ENCODE measurements at places on chromosomes 7 and 10.

DNA sequence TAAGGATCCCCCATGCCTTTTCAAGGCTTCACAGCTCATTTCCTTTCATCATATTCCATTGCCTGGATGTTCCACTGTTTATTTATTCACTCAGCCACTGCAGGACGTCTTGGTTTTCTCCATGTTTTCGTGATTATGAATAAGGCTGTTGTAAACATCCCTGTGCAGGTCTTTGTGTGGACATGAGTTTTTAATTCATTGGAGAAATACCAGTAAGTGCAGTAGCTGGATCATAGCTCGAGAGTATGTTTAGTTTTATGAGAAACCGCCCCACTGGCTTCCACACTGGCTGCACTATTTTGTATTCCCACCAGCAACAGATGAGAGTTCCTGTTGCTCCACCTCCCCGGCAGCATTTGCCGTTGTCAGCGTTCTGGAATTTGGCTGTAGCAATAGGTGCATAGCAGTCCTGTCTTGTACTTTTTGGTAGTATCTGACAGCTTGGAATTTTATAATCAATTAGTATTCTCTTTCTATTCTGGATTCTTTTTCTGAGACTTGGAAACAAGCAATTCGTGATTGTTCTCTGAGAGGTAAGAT lies 269.9 kb upstream of the PITRM1 start:
- no peak for DNase-seq

GRCh38 chr7:37284805-37285231 lies 163.8 kb downstream of the ELMO1 start:
- DNase-seq = no peak

DNA sequence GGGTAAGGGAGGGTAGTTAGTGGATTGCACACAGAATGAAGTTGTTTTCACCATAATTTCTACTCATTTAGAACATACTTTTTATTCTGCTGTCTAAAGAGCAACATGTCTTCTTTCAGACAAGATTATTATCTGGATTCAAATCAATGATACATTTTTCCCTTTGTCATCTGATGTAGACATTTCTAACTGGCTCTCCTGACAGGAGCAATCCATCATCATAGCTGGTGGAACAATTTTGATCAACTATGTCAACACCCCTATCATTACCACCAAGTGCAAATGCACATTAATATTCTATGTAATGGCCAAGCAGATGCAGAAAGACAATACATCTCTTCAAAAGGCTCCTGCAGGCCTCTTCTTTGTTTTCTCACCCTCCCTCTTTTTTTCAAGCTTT lies 672.9 kb upstream of the LRRTM3 start:
- no peak for DNase-seq

DNA sequence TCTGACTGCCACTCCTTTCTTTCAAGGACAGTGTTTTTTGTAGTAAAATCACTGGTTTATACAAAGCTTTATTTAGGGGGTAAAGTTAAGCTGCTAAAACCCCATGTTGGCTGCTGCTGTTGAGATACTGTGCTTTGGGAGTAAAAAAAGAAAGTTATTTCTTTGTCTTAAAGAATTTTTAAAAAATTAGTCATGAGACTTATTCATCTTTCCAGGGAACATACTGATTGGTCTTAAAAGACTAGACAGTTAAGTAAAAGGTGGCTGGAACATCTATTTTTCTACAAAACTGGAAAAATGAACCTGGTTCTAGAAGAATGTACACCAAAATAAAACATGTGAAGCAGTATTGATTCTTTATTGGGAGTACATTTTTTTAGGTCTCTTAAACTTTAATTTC lies 20.6 kb downstream of the BBIP1 start:
- DNase-seq = no peak

GRCh38 chr10:61063034-61063433 lies 119.0 kb upstream of the RHOBTB1 start:
- DNase-seq = no peak

GRCh38 chr7:130096243-130096827 lies 26.0 kb downstream of the KLHDC10 start:
- no peak for DNase-seq

GRCh38 chr7:35384761-35385700 lies 131.1 kb upstream of the TBX20 start:
- DNase-seq = no peak
